ENCODE measurements at places on chromosomes 12 and 14.

DNA sequence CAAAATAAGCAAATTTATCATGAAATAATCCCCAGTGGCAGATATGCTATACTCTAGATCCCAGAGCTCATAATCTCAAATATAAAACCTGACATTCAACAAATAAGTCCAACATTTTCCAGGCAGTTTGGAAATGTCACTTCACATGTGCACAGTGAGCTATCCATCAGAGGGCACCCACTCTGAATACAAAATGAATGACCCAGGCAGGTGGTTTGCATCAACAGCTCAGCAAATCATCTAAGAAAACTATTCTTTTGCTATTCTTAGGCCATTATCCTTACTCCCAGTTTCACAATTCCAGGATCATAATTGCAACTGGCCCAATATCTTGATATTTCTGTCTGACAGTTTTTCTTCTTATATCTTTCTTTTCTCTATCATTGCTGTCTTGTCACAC lies 38.5 kb downstream of the TRIM9 start:
- no peak for DNase-seq

DNA sequence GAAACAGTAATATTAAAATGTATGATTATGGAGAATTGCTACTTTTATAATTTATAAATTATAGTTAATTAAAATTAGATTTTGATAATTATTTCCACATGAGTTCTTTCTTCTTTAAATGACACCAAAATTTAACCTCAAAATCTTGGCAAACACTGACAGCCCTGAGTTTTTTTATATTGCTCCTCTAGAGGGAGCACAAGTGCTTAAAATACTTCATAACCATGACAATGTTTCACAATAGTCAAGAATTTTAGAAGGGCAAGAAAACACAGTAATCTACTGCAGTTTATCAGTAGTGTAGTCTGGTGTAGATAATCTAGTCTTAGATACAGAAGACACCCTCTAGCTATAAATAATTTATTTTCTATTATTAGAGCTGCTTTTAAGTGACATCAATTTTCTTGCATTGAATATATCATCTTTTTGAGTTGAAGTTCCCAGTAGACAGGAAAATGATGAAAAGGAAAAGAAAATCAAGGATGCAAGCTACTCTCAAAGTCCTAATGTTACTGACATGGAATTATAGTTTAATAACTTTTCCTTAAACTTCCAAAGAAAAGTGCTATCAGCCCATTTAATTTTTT lies 14.3 kb upstream of the PTGER2 start:
- DNase-seq, result no peak

- peak; percentile 41 for DNase-seq
Observed at GRCh38 chr12:67069451-67070306, 199.5 kb upstream of the CAND1 start.

- no peak for DNase-seq
Observed at GRCh38 chr12:68264158-68264855, 10.9 kb upstream of the IL22 start.

- no peak for DNase-seq
Observed at GRCh38 chr12:57850854-57851430, 4.4 kb upstream of the CTDSP2 start.

DNA sequence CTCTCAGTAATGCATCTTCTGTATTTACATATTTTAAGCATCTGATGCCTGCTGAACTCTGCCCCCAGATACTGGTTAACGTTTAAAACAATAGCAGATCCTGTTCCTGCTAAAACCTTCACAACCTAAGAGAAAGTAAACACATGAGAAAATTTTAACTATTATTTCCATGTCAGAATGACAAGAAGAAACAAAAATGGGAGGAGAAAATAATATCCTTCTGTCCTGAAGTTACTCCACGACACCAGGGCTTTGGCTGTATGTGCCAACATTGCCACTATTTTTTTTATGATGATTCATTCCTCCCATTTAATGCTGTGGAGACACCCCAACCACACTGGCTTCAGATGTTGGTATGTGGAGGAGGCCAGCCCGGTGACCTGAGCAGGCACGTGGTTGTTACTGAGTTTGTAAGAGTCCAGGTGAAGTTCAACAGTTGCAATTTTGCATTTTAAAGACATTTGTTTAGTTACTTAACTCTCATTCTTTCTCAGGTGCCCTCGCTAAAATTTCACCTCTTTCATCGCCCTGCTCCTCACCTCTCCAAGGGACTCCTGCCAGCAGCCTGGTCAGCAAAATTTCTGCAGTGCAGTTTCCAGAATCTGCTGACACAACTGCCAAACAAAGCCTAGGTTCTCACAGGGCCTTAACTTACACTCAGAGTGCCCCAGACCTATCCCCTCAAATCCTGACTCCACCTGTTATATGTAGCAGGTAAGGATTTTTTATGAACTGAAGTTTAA lies 65.5 kb upstream of the SLCO1C1 start:
- DNase-seq, result no peak

DNA sequence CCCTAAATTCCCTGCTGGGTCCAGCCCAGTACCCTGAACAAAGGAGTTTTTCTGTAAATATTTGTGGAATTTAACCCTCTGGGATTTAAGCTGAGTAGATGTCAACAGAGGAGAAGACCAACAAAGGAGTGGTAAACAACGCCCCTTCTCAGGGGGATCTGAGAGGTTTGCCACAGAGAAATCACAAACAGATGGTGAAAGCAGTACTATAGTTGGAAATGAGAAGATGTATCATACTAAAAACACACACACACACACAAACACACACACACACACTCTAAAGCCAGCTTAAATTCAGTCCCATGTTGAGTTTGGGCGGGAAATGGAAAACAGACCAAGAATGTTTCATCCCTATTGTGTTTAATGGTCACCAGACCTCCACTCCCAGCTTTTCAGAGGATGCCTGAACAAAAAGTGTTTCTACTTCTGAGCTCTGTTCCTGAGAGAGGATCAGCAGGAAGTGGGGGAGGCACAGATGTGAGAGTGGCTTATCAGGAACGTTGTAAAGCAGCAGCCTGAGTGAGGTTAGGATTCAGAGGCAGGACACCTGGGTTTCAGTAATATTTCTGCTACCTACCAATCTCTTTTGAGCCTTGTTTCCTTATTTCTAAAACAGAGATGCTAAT lies 3.2 kb downstream of the BIN2 start:
- DNase-seq, result no peak

- no peak for DNase-seq
Observed at GRCh38 chr12:27190761-27191160, 53.3 kb upstream of the STK38L start.

- DNase-seq, result no peak
Observed at GRCh38 chr12:102542816-102543440, 62.6 kb upstream of the IGF1 start.

- DNase-seq, result no peak
Observed at GRCh38 chr12:129868575-129868974, 35.2 kb downstream of the TMEM132D start.

GRCh38 chr12:71216725-71217579 lies 59.2 kb upstream of the TSPAN8 start:
- DNase-seq, result no peak

DNA sequence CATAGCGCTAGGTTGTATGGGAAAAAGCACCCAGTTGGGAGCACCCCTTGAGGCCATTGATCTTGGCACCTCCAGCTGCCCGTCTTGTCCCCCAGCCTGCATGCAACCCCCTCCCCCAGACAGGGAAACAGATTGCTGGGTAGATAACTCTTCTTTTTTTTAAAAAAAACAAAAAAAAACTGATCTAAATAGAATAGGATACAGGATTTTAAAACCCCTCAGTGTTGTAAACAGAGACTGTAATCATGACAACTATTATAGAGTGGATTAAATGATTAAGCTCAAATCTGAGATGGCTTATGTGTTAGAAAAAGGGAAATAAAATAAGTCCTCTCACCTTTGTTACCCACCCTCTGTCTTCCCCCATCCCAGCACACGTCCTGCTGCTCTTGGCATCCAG lies 48.9 kb downstream of the MAX start:
- no peak for DNase-seq

- no peak for DNase-seq
Observed at GRCh38 chr12:27399074-27399473, 47.5 kb upstream of the SMCO2 start.

DNA sequence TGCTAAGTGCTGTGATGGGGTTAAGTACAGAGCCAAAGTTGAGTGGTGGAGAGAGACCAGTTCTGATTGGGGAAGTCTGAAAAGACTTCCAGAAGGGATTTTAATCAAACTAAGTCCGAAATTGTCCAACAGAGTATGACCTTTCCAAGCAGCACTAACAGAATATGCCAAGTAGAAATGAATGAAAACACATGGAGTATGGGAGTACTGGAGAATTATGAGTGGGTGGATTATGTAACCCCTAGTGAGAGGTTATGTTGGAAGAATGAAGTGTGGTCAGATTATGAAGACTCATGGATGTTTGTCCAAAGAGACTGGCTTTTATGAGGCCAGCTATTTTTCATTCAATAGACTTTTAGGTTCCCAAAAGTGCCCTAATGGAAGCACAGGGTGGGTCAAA lies 94.0 kb upstream of the PLEKHA5 start:
- no peak for DNase-seq

DNA sequence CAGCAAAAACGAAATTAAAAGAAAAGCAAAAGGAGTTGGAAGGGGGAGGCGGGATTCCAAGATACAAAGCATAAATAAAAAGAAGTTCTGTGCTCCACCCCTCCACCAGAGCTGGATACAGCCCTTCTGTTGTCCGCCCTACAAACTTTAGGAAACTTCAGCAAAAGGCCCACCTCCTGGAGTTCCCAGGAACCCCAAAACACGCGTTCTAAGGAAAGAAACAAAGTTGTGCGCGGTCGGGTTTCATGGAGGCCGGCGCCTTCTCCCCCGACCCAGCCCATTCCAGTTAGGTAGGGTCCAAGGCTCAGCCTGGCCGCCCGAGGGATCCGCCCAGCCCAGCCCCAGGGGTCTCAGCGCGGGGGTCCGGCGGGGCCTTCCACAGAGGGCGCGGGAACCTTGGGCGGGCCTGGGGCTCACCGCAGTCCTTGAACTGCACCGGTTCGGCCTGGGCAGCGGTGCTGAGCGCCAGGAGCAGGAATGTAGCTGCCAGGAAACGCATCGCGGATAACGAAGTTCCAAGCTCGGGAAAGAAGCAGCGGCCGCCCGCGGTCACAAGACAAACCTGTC lies at the start of gene NPC2:
TSS of gene NPC2 (minus strand) at position 530 of the 567 bp plus-strand sequence. CDS start at position 499, 31 bp downstream.
- DNase-seq, result no peak

- DNase-seq, result no peak
Observed at GRCh38 chr14:28482251-28483040, 284.1 kb upstream of the FOXG1 start.

DNA sequence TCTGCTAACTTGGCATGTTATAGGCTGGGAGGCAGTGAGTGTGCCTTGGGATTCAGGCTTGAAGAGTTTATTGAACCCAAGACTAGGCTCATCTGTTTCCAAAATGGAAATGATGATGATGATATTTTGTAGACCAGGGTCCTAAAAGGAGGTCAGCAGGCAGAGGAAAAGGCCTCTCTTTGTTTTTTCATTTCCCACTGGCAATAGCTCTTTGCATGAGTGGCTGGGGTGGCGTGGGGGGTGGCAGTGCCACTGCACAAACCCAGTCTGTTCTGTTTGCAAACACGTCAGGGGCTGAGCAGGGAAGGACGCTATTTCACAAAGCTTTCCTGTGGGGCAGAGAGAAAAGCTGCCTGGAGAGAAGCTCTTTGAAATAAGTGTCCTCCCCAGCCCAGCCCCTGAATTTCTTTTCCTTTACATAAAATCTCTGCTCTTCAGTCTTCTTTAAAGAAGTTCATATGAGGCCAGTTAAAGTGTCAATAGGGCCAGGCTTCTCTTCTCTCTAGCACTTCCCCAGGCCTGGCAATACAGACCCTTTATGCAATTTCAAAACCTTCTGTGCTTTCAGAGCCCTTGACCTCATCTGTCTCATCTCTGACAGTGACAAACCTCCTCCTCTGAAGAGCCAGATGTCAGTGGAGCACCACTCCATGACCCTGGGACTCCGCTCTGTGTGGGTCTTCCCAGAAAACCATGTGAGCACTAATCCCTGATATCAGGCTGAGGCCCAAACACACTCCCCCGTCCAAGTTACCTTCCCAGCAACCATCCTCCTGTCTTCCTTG lies 72.8 kb downstream of the ZNF664 start:
- no peak for DNase-seq

Data from progenitor cell of endocrine pancreas (in vitro differentiated cells).